ENCODE measurements at places on chromosomes 3 and 15. TPM values are rescaled to one million over a fixed set of nuclear protein-coding genes. Genes with fewer than 3 reads are reported as not detected.

DNA sequence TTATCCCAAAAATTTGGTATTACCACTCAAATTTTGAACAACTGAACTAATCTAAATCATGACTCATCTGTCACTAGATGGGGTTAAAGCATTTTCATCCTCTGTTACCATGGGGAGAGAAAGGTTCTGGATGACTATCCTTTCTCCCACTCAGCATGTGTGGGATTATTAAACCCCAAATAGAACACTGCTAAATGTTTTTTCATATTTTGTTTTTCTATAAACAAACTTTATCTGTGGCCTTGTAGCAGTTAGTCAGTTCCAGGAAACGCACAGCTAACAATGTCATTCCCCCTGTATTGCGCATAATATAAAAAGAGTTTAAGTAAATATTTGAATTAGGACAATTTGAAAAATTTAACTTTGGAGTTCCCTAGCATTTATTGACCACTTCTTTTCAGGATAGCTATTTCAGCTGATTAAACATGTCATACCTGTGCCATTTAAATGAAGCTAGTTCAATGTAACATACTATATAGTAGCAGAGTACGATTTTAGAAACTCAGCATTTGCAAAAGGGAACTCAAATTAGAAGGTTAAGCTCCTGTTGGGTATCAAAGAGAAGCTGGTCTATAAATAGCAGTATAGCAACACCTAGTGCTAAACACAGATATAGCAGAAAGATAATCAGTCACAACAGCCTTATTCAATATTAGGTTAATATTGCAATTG, 9.2 kb upstream of the TMEM212 start:
- DNase-seq, result no peak

DNA sequence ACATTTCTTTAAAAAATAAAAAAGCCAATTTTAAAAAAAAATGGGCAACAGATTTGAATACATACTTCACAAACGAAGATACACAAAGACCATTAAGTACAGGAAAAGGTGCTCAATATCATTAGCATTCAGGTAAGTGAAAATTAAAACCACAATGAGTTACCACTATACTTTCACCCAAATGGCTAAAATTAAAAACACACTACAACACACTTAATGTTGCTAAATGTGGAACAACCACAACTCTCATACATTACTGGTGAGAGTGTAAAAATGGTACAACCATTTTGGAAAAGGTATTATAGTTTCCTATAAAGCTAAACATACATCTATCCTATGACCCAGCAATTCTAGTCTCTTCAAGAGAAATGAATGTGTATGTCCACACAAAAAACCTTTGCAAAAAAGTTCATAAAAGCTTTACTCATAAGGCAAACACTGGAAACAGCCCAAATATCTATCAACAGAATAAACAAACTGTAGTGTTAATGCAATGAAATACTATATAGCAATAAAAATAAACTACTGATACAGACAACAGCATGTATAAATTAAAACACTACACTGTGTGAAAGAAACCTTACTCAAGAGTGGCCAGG, 14.9 kb downstream of the IP6K1 start:
- DNase-seq, result no peak

GRCh38 chr3:95134693-95135413, 1072.0 kb downstream of the NSUN3 start:
- DNase-seq, result no peak

DNA sequence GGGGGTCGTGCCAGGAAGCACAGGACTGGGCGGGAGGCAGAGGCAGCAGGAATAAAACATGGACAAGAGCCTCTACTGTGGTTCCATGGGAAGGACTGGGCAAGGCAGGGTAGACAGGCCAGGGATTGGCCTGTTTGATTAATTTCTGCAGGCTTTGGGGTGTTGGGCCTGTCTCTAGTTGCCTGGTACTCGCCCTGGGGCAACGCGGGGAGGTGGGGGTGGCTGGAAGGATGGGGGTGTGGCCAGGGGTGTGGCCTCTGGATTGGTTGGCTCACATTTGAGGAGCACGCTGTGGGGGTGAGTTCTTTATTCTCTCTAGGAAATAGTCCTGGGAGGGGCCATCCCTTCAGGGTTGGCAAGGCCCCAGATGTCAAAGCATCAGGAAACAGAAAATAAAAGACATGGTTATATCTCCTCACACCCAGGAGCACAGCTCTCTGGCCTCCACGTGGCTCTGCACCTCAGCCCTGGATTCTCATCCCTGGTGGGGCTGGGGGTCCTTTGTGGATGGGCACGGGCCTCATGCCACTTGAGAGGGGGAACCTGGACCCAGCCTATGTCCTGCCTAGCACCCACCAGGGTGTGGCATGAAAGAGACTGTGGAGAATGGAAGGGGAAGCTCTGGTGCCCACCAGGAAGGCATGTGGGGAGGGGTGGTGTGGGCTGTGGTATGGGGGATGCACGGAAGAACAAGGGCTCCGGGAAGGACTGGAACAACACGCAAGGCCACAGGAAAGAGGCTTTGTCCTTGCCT, 223.0 kb upstream of the LYSMD4 start:
- DNase-seq, result no peak

- DNase-seq, result no peak
Measured at GRCh38 chr3:88090681-88091080, 31.6 kb downstream of the ZNF654 start.

DNA sequence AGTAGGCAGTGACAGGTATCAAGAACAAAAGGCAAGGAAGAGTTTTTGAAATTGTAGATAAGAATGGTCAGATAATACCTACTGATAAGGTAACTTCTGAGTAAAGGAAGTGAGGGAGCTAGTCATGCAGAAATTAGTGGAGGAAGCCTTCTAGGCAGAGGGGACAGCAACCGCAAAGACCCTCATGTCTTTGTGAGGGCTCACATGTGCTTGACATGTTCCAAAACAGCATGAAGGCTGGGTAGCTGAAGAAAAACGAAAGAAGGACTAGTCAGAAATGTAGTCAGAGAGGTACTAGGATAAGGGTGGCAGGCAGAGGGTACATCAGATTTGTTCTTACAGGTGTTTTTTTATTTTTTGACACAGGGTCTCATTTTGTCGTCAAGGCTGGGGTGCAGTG, 5.3 kb downstream of the SIN3A start:
- no peak for DNase-seq

DNA sequence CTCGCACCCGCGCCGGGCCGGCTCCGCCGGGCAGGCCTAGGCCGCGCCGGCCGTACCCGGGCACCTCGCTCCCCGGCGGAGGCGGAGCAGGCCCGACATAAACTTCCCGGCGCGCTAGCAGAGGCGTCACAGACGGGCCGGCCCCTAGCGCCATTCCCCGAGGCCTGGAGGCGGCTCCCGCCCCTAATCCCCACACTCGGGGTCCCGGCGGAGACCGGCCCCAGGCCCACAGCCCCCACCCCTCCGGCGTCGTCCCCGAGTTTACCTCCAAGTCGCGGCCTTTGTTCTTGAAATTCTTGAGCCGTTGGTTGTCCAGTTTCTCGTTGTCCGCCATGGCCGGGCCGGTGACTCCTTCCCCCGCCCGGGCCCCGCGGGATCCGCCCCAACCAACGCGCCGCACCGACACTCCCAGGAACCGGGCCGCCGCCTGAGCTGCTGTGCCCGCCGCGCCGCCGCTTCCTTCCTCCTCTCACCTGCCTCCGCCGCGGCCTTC, 376 bp downstream of the KPNA4 start:
- peak; percentile 70 for DNase-seq

DNA sequence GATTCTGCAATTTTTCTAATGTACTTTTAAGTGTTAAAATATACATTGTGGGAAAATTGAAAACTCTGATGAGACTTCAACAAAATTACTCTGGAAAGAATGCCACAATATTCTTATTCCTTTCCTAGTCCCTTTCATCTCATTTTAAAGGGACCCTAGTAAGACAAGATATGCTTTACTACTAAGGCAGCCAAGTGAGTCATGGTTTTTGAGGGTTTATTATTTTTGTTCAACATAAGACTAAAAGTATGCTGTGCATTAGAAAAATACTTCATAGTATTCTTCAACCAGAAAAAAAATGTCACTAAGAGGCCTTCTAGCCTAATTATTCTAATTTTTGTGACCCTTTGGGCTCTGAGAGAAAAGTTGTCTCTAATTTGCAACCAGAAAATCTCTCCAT, 7.4 kb downstream of the IL12A start:
- DNase-seq, result no peak

DNA sequence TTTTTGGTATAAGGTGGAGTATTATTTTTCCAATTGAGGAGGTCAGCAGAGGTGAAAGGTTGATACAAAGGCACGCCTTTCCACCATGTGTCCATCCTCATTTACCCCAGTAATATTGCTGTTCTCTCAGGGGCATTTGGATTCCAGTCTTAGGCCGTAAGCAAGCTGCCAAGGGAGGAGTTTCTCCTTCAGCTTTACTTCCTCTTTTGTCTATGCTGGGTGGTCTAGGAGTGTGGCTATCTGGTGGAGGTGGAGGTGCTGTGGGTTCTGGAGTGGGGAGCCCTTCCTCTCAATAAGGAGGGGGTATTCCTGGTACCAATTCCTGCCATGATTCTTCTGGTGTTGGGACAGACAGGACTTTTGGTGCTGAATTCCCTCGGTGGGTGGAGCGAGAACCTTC, 340.6 kb downstream of the KCNH8 start:
- no peak for DNase-seq

DNA sequence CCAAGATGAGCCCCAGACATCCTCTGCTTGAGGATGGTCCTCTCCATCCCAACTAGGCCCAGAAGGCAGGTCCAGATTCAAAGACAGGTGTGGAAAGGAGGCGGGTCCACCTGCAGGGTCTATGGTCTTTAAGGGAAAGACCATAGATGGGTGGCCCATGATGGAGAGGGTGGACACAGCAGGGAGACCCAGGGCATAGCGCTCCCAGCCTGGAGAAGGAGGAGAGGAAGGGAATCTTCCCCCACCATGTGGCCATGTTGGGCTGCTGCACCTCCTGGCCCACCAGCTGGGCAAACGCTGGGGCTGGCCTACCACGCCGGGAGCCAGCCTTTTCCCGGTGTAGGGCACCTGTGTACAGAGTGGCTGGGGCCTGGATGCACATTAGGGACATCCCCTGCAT, 265.2 kb upstream of the TLE3 start:
- DNase-seq, result peak; percentile 29

DNA sequence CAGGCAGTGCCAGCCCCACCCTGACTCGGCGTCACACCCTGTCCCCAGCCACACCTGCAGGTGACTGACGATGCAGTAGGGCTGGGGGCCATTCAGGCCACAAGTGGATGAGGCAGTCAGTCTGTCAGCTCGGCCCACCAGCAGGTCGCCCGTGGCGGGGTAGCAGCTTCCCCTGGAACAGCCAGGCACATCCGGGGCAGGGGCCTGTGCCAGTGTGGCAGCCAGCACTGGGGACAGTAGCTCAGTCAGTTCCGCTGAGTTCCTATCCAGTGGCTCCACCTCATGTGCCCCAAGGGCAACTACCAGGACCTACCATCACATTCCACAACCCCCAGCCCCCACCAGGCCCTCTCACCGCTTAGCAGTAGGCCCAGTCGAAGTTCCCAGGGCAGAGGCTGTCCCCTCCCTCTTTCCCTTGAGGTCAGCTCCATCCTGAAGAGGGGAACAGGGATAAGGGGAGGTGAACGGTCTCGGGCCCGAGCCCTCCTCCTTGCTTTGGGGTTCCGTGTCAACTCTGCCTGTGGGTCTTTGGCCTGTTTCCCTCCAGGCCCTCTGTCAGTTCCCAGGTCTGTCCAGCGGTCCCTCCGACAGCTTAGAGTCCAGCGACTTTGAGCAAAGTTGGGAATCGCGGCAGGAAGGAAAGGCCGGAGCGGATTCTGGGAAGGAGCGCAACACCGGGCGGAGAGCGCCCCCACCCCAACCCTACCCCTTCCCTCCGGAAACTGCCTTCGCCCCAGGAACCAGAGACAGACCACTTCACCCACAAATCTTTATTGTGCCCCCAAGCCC, at the start of gene LAMB2:
TSS of gene LAMB2 (minus strand) at position 614 of the 789 bp plus-strand sequence. CDS start at position 431, 183 bp downstream.
- DNase-seq, result peak; percentile 72

- peak; percentile 44 for DNase-seq
Measured at GRCh38 chr3:114454551-114455251, 160.9 kb downstream of the TIGIT start.

- DNase-seq, result no peak
Measured at GRCh38 chr3:176415661-176416295, 781.5 kb downstream of the TBL1XR1 start.

DNA sequence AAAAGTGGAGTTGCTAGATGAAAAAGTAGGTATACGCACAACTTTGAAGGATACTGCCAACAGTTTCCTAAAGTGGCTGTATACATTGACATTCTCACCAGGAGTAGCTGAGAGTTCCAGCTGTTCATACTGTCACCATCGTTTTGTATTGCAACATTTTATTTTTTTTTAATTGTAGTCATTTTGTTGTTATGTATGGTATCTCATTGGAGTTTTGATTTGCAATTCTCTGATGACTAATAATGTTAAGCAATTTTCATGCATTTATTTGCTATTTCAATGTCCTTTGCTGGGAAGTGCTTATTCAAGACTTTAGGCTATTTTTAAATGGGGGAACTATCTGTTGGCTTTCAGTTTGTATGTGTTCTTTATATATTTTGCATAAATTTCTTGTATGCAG, 185.1 kb upstream of the TGFBR2 start:
- peak; percentile 68 for DNase-seq

DNA sequence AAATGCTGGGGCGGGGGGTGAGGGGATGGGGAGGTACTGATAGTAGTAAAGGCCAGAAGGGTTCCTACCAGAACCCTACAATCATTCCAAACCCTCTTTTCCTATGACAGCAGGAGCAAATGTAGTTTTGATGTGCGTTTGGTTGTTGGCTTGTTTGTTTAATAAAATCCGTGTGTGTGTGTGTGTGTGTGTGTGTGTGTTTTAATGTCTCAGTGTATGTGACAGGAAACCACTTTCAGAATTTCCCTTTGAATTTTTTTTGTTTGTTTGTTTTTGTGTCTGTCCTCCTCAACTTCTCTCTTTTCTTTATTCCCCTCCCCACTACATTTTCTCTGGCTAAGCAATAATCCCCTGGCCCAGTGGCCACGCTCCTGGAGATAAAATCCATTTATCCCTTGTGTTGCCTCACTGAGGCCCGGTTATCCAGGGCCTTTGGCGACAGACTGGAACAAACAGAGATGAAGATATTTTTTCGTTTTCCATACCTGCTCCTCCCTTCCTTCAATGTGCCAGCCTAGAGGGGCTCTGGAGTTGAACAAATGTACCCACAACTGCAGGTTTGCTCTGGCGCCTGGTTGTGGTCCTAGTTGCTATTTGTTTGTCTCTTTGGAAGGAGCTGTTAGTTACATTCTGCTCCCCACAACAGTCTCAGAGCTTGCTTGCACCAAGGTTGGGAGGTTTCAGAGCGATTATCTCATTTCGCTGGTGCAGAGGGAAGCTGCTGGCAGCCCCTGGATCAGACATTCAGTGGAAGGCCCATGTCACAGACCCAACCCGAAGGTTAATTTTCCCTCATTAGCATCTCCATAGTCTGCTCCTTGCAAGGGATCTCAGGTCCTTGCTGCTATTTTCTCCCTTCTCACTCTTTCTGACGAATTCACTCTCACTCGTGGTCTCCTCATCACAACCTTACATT, 17.9 kb downstream of the NR2F2 start:
- DNase-seq, result no peak

Gene CERS3
- polyA plus RNA-seq, result 0.30 TPM

Gene HGD
- polyA plus RNA-seq, result 1.0 TPM

Gene SEMA3F
- polyA plus RNA-seq, result 57.1 TPM

Gene FANCD2
- polyA plus RNA-seq, result 29.0 TPM

Gene GFM1
- 48.2 TPM for polyA plus RNA-seq

Gene CRYBG3
- 32.0 TPM for polyA plus RNA-seq

Gene OR5H6
- polyA plus RNA-seq, result not detected
